ENCODE measurements at places on chromosomes 16 and 17.

GRCh38 chr17:6024576-6024975 lies 45.6 kb upstream of the WSCD1 start:
- DNase-seq: no peak

- no peak for DNase-seq
Measured at GRCh38 chr17:45296833-45297124, 20.0 kb downstream of the MAP3K14 start.

DNA sequence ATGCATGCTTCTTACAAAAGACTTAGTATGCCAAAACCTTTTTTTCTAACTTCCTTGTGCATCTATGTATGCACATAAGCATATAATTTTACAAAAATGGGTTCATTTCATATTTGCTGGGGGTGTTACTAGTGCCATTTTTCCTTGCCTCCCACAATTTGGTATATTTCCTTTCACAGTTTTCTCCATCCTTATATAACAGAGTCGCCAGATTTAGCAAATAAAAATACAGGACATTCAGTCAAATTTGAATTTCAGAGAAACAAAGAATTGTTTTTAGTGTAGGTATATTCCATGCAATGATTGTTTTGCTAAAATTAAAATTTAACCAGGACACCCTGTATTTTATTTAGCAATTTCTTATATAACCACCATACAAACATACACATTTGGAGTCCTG lies 4.0 kb upstream of the FBXO39 start:
- no peak for DNase-seq

DNA sequence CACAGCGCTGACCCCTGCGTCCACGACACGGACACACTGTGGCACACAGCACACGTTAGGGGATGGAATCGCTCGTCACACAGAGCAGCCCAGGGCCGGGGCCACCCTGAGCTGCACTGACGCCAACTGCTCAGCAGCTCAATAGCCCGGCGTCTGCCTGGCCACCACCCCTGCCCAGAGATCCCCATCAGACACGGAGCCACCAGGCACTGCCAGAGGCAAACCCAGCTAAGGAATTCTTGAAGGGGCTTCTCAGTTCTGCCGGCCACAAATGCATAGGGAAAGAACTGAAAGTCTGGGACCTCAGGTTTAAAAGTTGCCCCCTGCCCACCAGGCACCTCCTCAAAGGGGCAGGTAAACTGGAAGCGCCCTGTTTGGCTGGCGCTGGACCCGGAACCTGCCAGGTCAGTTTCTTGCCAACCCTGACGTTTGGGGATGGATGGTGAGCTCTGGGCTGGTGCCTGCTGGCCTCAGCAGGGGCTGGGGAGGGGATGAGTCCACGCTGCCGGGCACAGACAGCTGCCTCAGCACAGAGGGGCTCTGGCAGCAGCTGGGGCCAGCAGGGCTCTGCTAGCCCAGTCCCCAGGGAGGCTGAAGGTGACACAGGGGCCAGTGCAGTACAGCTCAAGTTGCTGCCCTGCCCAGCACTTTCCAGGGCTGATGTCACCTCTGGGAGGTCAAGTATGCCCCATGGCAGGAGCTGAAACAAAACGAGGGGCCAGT lies 33.2 kb downstream of the TIMM22 start:
- no peak for DNase-seq

- no peak for DNase-seq
Measured at GRCh38 chr16:57427824-57428223, 19.4 kb downstream of the CIAPIN1 start.

Measured in foreskin melanocyte (primary cell).